ENCODE measurements at places on chromosomes 11 and 22.

- DNase-seq: no peak
These were observed 37.0 kb downstream of the MUC2 start for GRCh38 chr11:1111545-1112212.

- peak; percentile 78 for DNase-seq
These were observed 119.4 kb downstream of the TTC28 start for GRCh38 chr22:28560046-28560742.

DNA sequence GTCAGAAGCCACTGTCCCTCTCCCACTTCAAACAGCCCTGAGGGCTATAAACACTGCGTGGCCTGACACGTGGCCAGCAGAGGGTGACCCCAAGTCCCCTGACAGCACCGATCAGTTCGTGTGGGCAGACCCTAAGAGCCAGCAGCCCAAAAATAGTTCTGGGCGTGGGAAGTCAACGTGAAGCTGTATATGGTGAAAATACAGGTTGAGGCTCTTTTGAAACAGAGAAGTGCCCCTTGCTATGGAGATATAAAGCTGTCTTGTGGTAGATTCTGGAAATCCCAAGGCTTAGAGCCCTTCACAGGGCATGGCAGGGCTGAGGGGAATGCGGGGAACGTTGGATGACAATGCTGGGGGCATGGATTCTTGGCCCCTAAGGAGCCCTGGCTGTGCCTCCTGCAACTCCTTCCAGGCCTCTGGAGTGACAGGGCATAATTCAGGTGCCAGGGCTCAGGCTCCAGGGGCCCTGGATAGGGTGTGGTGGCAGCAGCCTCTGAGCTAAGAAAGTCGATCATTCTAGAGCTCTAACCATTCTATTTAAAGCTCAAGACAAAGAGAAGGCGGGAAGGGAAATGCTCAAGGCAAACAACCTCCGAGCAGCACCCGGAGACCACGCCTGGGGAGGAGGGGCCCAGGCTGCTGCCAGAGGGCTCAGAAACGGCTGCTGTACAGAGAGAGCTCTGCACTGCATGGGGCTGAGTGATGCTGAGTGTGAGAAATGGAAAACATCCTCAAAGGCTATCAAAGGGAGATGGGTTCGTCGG is 60.4 kb upstream of the CD5 start:
- peak; percentile 32 for DNase-seq

- no peak for DNase-seq
These were observed 131.4 kb downstream of the PKNOX2 start for GRCh38 chr11:125295931-125296330.

GRCh38 chr11:44566952-44567875 is 1.8 kb downstream of the CD82 start:
- no peak for DNase-seq

DNA sequence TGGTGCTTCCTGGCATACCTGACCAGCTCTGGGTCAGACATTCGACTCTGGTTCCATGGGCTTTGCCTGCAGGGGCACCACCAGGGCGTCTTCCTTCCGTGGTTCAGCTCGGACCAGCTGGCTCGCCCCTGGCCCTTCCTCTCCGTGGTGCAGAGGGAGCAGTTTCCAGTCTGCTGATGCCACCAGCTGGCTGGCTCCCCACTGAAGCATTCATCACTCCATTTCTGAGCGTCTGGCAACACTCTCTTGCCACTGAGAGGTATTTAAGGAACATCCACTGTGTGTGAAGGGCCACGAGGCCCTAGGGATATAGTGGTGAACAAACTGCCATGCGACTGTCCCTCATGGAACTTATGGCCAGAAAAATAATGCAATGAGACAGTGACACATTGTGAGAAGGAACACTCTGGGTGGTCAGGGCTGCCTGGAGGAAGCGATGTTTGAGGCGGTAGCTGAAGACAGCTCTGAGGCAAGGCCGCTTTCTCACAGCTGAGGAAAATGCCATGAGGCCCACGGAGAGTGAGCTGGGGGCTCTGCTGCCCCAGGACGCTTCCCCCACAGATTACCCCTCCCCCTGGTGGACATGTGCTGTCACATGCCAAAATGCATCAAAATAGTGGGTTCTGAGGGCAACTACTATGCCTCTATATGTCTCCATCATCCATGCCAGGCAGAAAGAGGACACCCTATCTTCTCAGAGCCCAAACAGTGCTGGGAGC is 44.9 kb upstream of the ARFGAP3 start:
- DNase-seq: no peak

- DNase-seq: no peak
These were observed 2.2 kb downstream of the AP2A2 start for GRCh38 chr11:927871-928270.

DNA sequence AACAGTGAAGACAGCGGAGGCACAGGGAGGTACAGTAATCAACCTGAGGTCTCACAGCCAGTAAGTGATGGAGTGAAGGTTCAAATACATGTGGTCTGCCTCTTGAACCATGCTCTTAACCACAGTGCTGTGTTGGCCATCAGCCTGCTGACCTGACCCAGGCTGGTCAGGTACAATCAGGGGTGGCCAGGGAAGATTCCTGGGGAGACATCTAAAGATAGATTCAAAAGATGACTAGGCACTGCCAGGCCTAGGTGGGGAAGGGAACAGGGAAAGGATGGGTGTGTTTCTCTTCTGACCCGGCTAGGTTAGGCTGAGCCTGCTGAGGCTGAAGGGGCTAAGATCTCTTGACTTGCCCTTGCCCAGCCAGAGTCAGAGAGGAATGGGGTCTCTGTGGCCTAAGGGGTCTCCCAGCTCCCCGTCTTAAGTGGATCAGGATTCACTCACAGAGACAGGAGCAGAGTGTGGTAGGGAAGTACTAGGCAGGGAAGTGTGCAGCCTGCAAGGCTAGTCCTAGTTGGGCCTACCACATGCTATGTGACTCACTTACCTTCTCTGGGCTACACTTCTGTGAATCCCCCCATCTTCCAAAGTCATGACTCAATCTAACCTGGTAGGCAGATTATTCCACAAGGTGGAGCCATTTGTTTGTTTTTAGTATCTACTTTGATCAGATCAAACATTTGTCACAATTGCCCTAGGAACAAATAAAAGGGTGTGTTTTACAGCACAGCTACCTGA is 10.4 kb upstream of the SREBF2 start:
- peak; percentile 74 for DNase-seq

- no peak for DNase-seq
These were observed 28.8 kb upstream of the ETS1 start for GRCh38 chr11:128616161-128616560.

DNA sequence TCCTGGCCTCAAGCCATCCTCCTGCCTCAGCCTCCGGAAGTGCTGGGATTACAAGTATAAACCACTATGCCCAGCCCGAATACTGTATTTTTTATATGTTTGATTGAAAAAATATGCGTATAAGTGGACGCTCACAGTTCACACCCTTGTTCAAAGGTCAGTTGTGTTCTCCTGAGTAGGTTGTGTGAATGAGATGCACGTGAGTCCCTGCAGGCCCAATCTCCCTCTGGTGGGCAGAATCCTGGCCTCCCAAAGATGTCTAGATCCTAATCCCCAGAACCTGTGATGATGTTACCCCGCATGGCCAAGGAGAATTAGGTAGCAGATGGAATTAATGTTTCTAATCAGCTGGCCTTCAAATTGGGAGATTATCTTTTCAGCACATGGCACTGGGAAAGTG is 41.9 kb downstream of the CTTN start:
- no peak for DNase-seq

- DNase-seq: no peak
These were observed 50.5 kb downstream of the SCUBE1 start for GRCh38 chr22:43292630-43293018.

All from fibroblast of pulmonary artery (primary cell).